ENCODE measurements at places on chromosomes 2 and 18.

GRCh38 chr18:59650266-59650820 is 46.9 kb downstream of the CCBE1 start:
- DNase-seq: no peak

DNA sequence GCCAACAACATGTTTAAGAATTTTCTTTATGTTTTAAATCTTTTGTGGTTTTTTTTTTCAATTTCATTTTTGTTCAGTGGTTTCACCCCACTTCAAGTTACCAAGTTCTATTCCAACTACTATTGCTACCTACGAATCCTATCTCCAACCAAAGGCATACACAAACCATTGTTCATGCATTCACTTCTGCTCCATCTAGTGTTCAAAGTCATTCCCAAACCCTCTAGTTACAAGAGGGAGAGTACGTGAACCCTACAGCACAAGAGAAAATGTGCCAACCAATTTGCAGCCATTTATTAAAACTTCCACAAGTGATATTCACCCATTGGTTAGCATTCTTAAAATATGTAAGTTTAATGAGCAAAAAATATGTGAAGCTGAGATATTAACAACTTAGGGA is 295.1 kb upstream of the KYNU start:
- DNase-seq: no peak

- no peak for DNase-seq
These were observed 392.7 kb upstream of the ID2 start for GRCh38 chr2:8289111-8289510.

GRCh38 chr2:132860220-132860619 is 190.2 kb upstream of the LYPD1 start:
- no peak for DNase-seq

DNA sequence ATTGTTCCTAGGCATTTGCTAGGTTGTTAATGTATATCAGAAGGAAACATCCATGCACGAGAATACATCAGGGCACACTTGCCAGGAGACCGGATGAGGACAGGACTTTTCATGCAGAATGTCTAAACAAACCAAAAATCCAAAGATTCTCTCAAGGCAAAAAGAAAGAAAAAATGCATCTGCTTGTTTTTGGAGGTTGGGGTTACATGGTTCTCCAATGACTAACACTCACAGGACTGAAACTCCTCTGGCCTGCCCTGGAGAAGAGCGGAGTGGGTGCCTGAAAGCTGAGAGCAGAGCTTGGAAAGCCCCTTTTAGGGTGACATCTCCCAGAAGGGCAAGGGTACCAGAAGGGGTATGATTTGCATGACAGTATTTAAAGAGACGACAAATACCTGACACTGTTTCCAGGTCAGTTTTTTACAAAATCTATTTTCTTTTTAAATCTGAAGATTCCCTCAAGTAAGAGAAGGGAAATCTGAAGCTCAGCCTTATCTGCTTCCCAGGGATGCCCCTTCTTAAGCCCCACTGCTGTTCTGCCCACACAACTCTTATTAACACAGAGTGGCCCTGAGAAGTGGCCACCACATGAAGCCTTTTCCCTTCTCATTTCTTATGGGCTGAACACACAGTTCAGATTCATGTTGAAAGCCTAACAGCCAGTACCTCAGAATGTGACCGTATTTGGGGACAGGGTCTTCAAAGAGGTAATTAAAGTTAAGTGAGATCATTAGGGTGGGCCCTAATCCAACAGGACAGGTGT is 216.4 kb downstream of the STK39 start:
- DNase-seq: no peak

DNA sequence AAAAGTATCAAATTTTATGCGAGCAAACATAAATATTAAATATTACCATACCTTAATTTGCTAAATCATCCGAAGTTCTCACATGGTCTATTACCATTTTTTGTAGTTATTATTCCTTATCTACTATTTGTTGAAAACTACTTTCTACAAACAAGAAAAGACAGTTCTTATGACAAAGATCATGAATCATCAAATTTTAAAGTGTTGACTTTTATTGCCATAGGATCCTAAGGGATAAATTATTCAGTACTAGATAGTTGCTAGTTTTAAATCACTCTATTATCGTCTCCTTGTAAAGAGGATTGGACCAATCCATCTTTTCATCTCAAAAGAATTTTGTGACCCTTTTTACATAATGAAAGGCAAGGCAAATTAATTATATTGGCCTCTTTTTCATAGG is 523.6 kb upstream of the TMEFF2 start:
- DNase-seq: no peak

GRCh38 chr18:79790996-79791972 is 6.5 kb upstream of the KCNG2 start:
- DNase-seq: no peak

DNA sequence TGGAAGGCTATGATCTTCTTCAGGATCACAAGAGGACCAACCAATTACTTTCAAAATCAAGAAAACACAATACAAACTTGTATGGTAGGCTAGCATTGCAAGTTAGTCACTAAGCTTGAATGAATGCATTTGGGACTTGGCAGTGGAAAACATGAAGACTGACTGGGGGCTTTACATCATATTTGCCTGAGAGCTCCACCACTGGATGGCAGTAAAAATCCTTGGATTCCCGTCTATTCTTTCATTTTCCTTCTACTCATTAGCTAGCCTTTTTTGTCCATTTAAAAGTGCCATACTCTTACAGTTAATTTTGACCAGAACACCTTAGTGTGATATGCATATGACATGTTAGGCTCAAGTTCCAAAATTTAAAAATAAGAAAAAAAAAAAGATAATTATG is 63.5 kb upstream of the RASGRP3 start:
- DNase-seq: no peak

GRCh38 chr2:109005686-109006204 is 16.7 kb upstream of the EDAR start:
- DNase-seq: no peak

DNA sequence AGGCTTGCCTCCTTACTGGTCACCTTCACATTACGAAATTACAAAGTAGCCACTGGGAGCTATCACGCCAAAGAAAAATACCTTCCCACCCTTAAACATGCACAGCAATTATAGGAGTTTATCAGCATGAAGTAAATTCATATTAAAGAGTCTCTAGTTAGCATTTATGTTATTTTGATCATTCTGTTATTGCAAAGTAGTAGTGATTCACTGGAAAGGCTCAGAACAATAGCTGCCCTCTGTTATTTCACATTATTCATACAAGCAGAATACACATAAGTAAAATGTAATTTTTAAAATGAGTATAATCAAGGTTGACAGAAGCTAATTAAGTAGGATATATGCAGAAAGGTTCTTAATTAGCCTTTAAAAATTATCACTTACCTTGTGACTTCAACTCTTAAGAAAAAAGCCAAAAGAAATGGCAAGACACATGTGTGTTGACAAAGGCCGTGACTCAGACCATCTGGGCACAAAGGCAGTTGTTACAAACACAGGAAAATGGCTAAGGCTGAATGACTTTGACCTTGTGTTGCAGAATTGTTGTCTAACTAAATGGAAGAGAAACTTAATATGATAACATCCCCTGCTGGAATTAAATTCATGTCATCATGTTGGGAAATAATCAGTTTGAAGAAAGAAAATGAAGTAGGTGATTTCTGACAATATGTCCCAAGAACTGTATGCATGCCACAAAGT is 108.3 kb downstream of the ARL6IP6 start:
- DNase-seq: no peak

DNA sequence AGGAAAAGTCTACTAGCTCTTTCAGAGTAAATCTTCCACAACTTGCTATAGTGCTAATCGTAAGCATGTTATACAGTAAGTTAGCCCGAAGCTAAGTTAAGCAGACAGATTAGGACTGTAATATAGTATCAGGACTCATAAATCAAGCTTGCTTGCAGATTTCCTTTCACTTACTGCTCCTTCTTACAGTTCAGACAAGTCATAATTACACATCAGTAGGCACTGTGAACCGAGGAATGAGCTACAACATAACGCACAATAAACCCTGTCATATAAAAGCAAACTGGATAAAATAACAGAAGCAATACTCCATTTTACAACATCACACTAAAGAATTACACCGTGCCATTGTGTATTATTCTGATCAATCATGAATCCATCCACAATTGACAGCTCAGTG is 832.6 kb upstream of the ZEB2 start:
- DNase-seq: no peak

DNA sequence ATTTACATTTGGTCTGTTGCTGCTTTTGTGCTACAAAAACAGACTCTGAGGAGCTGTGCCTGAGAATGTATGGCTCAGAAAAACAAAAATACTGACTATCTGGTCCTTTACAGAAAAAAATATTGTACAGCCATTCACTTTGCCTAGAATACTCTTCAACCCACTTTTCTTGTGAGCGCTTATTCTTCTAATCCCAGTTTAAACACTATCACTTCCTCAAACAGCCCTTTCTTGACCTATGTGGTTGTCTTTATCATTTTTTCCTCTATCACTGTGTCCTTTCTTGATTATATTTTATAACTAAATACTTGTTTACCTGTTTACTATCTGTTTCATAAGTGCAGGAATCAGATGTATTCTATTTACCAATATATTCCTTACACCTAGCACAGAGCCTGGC is 33.5 kb downstream of the CUL3 start:
- DNase-seq: no peak

DNA sequence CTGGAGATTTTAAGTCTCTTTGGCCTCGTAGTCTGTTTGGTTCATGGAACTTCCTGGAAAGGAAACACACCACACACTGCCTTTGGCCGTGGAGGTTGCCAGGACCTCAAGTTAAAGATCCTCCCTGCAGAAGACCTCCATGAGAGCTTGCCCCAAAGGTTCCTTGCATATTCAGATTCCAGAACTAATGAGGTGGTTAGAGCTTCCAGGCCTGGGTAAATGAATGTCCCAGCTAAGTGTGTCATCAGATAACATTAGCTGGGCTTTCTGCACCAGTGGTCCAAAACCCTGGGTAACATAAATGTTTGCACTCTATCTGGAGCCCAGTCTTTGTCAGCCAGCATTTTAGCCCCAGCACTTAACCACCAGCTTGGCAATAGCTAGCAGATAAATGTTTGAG is 122.1 kb upstream of the EML6 start:
- no peak for DNase-seq

- no peak for DNase-seq
These were observed 260.5 kb upstream of the THUMPD2 start for GRCh38 chr2:40039549-40039948.

DNA sequence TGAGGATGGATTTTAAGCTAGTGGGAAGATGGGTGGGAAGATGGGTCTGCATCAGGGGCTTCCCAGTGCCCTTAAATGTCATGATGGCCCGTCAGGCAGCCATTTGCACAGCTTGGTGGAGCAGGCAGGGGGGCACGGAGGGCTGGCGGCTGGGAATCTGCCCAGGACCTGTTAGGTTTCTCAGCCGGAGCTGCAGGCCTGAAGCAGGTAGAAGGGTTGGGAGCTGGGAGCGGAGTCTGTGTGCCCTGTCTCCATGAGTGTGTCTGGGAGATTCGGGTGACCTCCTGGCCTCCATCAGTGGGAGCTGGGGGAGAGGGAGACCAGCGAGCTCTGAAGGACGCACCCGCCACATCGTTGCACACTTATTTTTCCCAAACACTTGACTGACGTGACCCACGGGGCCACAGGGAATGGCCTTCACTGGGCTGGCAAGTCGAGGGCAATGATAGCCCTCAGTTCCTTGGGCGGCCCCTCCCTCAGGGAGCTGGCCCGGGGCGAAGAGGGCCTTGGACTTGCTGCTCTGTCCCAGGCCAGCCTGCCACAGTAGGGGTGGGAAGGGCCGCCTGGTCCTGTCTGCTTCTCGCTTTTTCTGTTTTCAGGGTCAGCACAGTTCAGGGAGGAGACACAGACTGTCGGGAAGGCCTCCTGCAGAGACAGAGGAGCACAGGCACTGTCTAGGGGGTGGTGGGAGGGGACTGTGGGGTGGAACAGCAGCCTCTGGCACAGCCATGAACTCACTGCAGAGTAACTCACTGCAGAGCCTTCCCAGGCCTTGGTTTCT is 236.8 kb downstream of the ZBTB7C start:
- no peak for DNase-seq

DNA sequence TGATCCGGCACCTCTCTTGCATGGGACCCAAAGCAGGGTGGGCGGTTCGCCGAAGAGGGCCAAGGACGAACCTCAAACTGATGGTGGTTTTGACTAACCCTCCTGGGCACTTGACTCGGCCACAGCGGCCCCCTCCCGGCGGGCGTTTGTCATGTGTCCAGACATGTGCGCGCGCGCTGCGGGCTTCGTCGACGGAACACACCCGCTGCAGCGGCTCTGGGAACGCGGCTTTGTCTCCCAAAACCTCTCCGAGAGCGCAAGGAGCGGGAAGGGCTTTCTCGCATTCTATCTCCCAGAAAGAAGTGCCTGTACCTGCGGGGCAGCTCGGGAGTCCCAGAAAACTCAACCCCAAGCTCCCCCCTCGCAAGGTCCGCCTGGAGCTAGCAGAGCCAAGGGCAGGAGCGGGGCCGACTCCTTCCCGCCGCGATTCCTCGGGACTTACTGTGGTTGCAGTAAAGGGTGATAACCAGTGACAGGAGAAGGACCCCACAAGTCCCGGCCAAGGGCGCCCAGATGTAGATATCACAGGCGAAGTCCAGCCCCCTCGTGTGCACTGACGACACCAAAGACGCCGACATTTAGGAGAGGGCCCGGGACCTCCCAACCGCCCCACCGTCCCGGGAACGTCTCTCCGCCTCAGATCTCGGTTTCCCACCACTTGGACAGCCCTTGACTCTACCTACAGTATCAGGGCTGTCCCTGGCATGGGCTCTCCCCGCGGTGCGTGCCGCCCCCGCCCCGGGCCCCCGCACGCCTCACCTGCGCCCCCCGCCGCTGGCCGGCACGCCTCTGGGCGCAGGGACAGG is 1.6 kb downstream of the CD8A start:
- no peak for DNase-seq

DNA sequence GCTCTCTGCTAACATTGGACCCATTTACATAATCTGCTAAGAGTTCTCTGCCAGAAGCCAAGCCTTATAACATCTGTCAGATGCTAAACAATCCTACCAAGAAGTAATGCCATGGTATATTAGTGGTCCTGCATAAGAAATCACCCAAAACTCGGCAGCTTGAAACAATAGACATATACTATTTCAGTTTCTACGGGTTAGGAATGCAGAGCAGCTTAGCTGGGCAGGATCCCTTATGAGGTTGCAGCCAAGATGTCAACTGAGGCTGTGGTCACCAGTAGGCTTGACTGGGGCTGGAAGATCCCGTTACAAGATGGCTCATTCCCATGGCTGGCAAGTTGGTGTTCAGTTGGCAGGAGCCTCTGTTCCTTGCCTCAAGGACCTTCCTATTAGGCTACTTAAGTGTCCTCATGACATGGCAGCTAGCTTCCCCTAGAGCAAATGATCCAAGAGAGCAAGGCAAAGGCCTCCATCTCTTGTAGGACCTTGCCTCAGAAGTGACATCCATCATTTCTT is 25.1 kb upstream of the SOS1 start:
- DNase-seq: no peak

DNA sequence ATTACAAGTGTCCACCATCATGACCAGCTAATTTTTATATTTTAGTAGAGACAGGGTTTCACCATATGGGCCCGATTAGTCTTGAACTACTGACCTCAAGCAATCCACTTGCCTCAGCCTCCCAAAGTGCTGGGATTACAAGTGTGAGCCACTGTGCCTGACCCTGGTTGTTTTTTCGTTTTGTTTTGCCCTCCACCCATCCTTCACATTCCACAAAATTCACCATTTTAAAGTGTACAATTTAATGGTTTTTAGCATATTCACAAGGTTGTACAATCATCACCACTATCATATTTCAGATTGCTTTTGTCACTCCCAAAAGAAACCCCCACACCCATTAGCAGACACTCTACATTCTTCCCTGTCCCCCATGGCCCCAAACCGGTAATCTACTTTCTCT is 215.0 kb downstream of the TPGS2 start:
- no peak for DNase-seq

Data from stimulated activated CD8-positive, alpha-beta memory T cell treated with anti-CD3 and anti-CD28 coated beads, Interleukin-2, amount 100 ng/mL, for 1 hour (primary cell).